Stimulated activated CD4-positive, alpha-beta T cell treated with anti-CD3 and anti-CD28 coated beads, Interleukin-15, amount 100 ng/mL, for 1 hour (primary cell): ENCODE measurements at places on chromosomes 12 and 14.

DNA sequence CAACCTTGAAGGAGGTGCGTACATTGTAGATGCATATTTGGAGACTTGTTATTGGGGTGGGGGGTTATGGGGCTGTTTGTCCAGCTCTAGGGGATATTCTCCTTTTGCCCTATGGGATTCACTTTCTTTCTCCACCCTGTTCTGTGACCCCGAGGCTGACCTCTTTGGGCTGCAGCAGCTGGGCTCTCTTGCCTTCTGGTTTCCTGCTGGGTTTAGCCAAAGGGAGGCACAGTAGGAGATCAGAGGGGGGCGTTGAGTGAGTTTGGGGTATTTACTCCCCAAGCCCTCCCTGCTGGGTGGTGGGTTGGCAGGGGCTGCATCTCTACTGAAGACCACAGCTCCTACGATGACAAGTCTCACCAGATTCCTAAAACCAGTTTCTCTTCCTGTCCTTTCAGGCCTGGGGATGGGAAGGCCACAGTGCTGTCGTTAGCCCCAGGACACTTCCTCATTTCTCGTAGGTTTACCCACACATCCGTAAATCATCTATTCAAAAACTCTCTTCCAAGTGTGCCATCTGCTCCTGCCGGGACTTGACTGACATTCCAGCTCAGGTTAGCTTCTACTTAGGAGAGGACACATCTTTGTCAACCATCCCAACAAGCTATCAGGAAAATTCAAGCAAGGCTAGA, 127.1 kb downstream of the TMEM30B start:
- DNase-seq, result no peak

DNA sequence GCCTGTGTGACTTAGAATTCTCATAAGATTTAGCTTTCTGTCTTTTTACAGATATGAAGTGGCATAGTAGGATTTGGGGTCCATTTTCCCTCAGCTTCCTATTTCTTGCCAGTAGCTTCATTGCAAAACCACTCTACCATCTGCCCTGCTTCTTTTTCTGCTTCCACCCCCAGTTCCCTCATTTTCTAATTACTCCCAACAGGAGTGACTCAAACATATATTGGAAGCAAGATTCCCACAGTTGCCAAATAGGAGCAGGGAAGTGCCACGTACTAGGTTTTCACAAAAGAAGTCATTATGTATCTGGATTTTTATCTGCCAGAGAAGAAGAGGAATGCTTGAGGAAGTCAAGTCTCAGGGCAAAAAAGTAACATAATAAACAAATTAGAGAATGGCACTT, 64.1 kb downstream of the ANO4 start:
- DNase-seq, result no peak

GRCh38 chr14:104431351-104431928, 148.1 kb upstream of the C14orf180 start:
- no peak for DNase-seq

DNA sequence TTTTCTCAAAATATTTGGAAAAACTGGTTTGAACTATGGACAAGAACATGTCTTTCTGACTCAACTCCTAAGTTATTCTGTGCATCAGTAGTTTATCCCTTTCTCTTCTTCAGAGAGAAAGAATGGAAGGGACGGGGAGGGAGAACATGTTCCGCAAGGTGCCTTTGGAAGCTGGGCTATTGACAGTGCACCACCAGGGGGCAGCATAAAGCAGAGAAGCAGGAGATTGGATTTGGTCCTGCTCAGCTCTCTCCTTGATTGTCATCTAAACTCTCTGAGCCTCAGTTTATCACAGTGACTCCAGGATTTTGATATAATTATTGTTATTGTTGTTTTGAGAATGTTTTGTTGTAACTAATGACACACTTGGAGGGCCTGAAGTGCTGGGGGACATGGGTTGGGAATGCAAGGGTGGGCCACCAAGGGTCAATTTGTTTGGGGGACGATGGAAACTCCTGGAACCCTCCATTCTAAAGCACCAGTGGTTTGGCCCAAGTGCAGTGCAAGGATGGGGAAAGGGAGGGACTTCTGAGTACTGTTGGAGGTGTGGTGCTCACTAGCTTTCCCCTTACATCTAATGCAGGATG, 45.3 kb upstream of the ANO6 start:
- DNase-seq, result peak; percentile 48

- no peak for DNase-seq
Observed at GRCh38 chr14:23722675-23723074, 86.5 kb downstream of the DHRS2 start.

- no peak for DNase-seq
Observed at GRCh38 chr14:96261053-96261452, 5.0 kb downstream of the BDKRB1 start.
